Foreskin keratinocyte (primary cell): ENCODE measurements at places on chromosomes 5 and 9. TPM values are rescaled to one million over a fixed set of nuclear protein-coding genes. Genes with fewer than 3 reads are reported as not detected.

The DCANP1 gene
- not detected in 2 replicates for total RNA-seq

The PCDHGC5 gene
- total RNA-seq, result 0.42 and 1.5 TPM in 2 replicates

The SLC36A2 gene
- not detected in 2 replicates for total RNA-seq

The DEPDC1B gene
- 28.7 and 33.4 TPM in 2 replicates for total RNA-seq

The FCN1 gene
- total RNA-seq, result not detected in 2 replicates
